ENCODE measurements at places on chromosomes 11 and 22.

DNA sequence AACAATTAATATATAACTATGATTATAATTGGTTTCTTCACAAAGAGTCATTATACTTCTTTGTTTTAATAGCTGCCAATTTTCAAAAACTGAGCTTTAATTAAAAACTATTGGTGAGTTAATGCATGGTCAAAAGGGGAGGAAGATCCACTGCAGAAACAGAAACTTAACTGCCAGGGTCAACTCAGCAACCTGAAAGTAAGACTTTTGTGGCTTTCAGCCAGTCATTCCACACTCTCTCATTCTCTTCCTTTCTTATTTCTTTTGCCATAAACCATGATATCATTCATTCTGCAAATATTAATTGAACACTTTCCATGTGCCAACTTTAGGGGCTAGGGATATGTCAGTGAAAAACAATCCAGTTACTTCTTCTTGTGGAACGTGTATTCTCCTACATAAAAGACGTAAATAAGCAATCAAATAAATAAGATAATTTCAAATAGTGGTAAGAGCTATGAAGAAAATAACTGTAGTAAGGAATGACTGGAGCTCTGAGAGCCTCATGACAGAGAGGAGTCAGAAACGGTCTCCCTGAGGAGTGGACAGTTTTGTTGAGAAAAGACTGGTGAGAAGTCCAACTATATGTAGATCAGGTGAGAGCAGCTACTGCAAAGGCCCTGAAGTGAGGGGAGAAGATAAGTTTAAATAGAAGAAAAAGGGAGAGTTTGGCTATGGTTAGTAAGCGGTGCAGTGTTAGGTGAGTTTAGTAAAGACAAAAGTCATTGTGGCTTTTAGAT is 130.5 kb downstream of the GRIA4 start:
- DNase-seq, result no peak

DNA sequence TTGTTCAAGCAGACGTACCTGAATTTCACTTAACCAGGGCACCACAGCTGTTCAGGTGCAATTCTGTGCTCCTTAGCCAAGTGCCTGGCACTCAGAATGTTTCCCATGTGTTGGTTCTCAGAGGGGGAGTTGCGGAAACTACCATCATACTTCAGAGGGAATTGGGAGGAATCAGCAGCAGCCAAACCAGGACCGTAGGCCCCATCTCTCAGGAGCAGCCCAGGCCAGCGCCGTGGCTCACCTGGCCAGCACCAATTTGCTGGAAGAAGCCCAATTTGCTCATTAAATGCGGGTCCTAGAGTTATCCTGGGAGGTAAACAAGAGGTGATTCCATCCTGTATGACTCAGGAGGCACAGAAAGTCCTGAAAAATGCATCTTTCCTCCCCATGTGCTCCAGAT is 435.4 kb downstream of the BRD1 start:
- DNase-seq, result no peak

DNA sequence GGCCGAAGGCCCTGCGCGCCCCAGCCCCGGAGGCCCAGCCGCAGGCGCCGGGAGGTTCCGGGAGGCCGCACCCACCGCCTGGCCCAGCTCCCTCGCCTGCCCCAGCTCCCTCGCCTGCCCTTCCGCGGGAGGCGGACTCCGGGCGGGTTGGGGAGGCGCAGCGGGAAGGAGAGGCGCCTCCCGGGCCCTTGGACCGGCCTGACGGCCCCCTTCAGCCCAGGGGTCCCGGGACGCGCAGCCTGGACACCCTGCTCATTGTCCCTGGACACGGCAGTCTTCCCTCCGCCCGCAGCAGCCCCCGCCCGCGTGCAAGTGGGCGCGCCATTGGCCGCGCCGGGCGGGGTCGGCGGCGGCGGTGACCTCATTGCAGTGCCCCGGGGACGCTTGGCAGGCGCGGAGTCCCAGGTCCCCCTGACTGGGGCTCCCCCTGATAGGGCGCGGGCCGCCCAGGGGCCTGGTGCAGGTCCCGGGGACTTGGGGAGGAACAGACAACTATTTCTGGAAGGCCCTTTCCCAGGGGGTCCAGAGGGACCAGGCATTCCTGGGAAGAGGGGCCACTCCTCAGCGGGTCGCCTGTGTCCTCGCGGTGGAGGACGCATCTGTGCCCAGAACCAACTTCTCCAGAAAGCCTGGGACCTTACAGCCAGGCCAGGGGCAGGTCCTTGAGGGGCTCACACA is 501 bp downstream of the CD151 start:
- no peak for DNase-seq

DNA sequence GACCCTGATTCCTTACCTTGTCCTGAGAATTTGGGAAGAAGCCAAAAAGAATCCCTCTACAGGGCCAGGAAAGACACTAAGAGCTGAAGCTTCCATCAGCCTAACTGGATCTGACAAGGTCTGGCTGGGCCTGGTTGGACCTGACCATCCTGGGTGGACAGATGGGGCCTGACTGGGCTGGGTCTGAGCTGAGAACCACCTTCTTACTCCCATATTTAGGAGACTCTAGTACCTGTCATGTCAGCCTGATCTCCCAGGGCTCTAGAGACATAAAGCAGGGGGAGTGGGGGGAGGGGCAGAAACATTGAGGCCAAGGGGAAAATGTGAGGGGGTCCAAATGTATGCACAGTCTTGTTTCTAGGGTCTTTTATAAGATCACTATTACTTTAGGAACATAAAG is 129.9 kb downstream of the BUD13 start:
- DNase-seq, result no peak

GRCh38 chr11:250740-251299 is 14.0 kb downstream of the PSMD13 start:
- DNase-seq, result peak; percentile 67
